ENCODE measurements at places on chromosomes 5 and 9. TPM values are rescaled to one million over a fixed set of nuclear protein-coding genes. Genes with fewer than 3 reads are reported as not detected.

PCDHGA5 gene
- 0.58 TPM for total RNA-seq

GMCL2 gene
- not detected for total RNA-seq

GRCh38 chr5:180205916-180206315 lies 3.1 kb downstream of the RASGEF1C start:
- DNase-seq = no peak

DNA sequence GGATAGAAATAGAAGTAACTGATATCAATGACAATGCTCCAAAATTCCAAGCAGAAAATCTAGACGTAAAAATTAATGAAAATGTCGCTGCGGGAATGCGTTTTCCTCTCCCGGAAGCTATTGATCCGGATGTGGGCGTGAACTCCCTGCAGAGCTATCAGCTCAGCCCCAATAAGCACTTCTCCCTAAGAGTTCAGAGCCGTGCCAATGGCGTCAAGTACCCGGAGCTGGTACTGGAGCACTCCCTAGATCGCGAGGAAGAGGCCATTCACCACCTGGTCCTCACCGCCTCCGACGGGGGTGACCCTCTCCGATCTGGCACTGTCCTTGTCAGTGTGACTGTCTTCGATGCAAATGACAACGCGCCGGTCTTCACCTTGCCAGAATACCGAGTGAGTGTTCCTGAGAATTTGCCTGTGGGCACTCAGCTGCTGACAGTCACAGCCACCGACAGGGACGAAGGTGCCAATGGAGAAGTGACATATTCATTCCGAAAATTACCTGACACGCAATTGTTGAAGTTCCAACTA lies 818 bp downstream of the PCDHGA10 start:
- DNase-seq = no peak

HSD17B3 gene
- total RNA-seq = not detected

GNA14 gene
- total RNA-seq = 0.63 TPM

- no peak for DNase-seq
Measured at GRCh38 chr9:89430995-89431394, 66.9 kb downstream of the SEMA4D start.

DNA sequence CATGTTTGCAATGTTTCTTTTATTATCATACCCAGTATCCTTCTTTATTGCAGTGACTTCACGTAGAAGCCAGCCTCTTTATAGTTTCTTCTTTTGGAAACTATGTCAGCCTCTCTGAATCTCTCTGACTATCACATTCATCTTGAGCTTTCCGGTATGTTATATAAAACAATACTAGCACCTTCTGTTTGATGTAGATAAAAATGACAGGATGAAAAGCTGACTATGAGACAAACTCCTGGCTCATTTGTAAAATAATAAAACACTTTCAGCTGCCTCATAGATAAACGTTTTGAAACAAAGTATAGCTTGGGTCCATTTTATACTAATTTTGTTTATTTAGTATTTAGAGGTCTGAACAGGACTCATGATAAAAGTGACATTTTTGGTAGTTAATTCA lies 1145.4 kb upstream of the NUDT12 start:
- no peak for DNase-seq

SLC6A19 gene
- total RNA-seq = not detected

DNA sequence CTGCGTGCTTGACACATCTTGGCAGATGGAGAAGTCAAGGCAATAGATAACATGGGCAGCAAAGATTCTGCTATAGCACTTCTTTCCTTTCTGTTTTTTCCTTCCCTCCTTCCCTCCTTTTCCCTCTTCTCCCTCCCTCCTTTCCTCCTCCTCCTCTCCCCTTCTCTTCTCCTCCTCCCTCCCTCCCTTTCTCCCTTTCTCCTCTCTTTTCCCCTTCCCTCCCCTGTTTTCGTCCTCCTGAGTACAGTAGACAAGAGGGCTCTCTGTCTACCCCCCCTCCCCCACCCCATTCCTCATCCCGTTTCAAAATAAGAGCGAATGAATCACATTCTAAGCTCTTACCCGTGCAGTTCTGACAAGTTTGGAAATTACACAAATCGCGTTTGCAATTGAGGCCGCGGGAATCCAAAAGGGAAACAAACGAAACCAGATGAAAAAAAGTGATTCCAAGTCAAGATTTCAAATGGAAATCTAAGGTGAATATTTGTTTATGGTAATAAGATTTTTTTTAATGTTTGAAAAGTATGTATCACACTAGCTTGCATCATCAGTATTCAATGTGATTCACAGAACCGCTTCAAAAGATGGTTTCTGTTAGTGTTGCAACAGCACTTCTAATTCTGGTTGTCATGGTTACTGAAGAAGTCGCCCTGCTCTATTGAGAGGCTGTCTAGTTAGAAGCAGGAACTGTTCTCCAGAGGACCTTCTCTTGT lies 1.3 kb downstream of the NIM1K start:
- peak; percentile 68 for DNase-seq

GRCh38 chr9:16386827-16387077 lies 483.7 kb downstream of the BNC2 start:
- DNase-seq = no peak

PCDHB4 gene
- total RNA-seq = 0.48 TPM

GRCh38 chr5:172178991-172179989 lies 8.7 kb downstream of the STK10 start:
- DNase-seq = no peak

- DNase-seq = peak; percentile 74
Measured at GRCh38 chr9:131658377-131659129, 81.3 kb downstream of the RAPGEF1 start.

SMIM3 gene
- total RNA-seq = 9.8 TPM

DNA sequence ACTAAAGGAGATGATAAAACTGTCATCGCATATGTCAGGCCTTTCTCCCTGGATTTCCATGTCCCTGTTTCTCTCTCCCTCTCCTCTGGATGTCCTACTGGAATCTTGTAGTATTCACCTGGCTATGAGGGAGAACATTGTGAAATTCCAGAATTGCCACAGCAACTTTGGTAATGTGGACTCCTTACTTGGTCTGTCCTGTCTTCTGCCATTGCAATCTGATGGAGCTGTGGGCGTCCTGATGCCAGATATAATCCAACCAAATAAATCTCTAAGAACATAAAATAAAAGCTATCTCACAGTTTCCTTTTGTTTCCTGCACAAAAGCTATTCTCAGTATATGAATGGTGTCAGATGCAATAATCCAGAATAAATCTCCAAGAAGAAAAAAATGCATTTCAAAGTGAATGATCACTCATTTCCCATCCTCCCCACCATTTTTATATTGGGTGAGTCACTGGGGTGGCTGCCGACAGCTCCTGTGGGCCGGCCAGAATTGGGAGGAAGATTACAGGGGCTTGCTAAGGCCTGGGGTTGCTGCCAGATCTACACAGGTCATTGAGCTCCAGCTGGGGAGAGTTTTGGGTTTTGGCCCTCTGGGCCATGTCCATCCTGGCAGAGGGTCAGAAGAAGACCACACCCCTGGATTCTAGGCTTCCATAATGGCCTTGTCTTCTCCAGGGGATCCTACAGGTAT lies 160.7 kb upstream of the PITX1 start:
- no peak for DNase-seq

DNA sequence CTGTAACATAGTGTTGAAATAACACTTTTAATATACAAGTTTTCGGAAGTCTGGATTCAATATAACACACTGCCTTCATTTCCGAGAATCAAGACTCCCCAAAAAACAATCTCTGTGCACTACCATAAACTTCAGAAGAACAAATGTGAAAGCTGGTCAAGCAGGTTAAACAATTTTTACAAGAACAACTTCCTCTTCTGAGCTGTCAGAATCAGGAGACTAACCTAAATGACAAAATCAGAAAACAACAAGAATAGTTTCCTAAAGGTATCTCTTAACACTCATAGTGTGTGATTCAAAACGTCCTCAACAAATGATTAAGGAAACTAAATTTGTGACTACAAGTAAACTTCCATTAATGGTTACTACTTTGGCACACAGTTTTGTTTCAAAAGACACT lies 11.6 kb downstream of the C9orf72 start:
- no peak for DNase-seq

DNA sequence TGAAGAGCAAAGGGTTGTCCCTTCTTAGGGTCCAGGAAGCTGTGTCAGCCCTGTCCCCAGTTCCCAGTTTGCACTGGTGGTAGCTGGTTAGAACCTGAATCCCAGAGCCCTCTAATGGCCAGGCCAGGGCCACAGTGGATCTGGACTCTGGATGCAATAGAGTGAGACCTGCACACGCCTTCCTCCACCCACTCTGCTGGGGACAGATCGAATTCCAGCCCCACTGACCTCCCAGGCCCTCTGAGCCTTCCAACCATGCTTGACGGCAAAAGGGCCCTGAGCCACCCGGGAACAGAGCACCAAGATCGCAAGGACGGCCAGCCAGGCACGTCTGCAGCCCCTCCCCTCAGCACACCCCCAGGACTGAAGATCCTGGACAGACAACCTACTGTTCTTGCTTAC lies 23.7 kb downstream of the NAIF1 start:
- DNase-seq = no peak

ANKRD34B gene
- total RNA-seq = 1.5 TPM

- DNase-seq = no peak
Measured at GRCh38 chr5:102596113-102596512, 97.3 kb upstream of the SLCO6A1 start.

FBXL7 gene
- total RNA-seq = 4.4 TPM

ADRB2 gene
- 0.75 TPM for total RNA-seq

FOXD4 gene
- 0.13 TPM for total RNA-seq
